ENCODE measurements at places on chromosomes 16 and 17.

DNA sequence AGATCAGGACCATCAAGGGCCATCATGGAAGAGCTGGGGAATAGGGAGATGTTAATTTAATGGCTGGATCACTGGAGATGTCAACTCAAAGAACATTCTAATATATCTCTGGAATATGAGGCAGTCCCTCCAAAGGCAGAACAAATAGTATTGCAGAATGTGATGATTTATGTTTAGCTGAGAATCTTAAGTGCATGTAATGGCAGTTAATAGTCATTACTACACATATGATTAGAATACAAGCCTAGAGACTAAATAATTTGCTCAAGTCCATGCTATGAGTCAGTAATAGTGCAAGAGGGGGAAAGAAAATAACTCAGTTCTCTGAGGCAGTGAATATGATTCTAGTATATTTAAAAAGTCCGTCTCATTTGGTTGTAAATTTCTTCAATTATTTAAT, 32.3 kb downstream of the SNTB2 start:
- no peak for DNase-seq

GRCh38 chr17:61699694-61700093, 108.7 kb upstream of the NACA2 start:
- no peak for DNase-seq

DNA sequence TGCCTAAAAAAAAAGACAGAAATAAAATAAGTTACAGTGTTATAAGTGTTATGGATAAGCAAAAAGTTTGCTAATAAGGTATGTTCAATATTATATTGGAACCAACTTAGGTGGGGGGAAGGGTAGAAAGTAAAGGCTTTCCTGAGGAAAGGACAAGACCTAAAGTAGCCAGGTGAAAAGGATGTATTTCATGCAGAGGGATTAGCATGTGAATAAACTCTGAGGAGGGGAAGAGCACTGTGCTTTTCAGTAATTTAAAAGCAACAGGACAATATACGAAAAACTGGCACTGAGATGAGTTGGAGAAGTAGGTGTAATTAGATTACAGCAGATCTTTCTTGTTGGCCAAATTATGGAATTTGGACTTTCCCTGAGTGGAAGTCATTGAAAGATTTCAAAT, 7.6 kb downstream of the TOP2A start:
- DNase-seq, result no peak

GRCh38 chr16:1770328-1771187, 785 bp downstream of the NME3 start:
- DNase-seq, result peak; percentile 17

GRCh38 chr17:75105126-75106080, 4.4 kb upstream of the ARMC7 start:
- DNase-seq, result no peak

- no peak for DNase-seq
Measured at GRCh38 chr16:64615630-64616280, 506.1 kb downstream of the CDH11 start.

GRCh38 chr16:48099455-48099854, 56.3 kb downstream of the ABCC12 start:
- DNase-seq, result no peak

GRCh38 chr17:61007980-61008379, 330.3 kb downstream of the BCAS3 start:
- DNase-seq, result no peak

DNA sequence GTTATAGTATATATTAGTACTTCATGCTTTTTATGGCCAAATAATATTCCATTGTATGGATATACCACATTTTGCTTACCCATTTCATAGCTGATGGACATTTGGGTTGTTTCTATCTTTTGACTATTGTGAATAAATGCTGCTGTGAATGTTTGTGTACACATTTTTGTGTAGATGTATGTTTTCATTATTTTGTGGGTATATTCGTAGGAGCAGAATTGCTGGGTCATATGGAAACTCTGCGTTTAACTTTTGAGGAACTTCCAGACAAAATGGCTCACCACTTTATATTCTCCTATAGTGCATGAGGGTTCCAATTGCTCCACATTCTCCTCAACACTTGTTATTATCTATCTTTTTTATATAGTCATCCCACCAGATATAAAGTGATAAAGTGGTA, 88.6 kb downstream of the CCT6B start:
- no peak for DNase-seq

GRCh38 chr16:17515421-17516210, 44.9 kb upstream of the XYLT1 start:
- DNase-seq, result no peak

DNA sequence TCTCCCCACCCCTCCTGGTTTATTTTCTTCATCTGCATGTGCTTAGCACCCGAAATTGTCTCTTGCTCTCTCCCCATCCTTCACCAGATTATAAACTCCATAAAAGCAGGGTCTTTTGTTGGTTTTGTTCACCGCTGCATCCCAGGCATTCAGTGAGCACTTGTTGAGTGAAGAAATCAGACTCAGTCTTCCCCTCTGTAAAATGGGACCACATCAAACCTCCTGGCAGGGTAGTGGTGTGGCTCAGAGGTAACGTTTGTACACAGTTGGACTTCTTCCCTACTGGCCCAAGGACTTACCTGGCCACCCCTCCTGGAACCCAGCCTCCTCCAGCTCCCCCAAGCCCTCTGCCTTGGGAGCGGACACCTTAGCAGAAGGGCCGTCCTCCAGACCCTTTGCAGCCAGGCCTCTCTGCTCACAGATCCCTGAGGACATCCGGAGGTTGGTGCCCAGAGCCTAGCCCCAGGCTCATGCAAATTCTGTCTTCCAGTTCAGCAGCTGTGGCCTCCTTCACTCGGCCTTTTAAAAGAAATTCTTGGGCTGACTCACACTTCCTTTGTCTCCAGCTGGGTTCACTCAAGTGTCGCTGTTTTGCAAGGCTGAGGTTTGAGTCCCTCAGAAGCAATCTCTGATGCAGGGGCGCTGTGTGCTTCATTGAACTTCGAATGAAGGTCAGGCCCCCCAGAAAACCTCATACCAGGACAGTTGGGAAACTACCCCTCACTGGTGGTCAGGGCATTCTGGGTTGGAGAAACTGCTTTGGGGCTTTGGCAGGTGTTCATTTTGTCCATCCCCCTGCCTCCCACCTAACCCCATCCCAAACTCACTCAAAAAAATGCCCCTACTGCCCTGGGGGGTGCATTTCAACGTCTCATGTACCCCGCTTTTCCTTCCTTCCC, 16.8 kb upstream of the RMI2 start:
- DNase-seq, result no peak

DNA sequence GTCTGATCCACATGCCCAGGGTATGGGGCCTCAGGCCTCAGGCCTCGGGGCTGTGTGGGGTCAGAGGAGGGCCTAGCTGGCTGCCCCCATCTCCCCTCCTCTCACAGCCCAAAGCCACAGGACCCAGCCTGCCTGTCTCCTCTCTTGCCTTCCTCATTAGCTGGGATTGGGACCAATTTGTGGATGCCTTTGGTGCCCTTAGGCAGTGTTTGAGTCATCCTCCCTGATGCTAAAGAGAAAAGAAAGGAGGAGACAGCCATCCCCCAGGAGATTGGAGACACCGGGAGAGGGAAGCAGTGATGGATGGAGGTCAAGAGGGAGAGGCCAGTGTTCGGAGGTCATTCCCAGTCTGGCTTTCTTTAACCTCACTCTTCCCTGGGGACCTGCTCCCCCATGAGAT, 23.3 kb upstream of the NOG start:
- no peak for DNase-seq

DNA sequence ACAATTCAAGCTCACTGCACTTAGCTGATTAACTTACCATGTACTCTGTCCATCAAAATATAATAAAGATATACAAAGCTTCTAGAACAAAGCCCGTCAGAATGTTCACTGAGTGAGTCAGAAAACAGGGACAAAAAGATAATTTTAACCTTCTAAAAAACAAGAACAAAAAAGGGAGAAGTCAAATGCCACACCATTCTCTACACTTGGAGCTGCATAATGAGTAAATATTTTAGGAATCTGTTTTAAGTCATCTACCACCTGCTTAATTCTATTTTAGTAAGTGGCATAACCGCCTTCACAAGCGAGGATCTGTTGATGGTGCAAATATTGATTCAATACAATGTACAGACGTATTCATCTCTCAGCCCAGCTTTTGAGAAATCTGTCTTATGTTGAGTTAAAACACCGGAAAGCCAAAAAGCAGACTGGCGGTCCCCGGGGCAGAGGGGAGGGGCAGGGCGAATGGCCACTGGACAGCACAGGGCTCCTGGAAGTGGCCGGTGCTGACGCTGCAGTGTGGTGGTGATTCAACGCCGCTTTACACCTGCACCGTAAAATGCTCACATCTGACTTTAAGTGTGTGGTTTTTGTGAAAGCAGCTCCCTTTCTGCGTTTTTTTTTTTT, 20.1 kb downstream of the RAB40B start:
- no peak for DNase-seq

DNA sequence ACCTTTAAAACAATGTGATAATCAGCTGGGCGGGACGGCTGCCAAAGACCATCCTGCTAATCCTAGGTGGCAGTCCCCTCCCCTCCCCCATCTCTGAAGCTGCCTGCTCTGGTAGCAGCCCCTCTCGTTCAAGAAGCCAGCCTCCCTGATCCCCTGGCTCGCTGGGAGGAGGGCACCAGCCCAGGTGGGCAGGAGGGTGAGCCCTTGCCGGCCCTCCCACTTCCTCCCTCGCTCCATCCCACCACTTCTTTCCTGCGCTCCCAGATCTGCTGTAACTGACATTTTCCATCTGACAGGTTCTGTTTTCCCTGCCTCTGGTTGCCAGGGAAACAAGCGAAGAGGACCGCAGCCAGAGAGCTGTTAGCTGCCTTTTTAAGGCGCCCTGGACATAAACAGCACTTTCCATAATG, 155.7 kb upstream of the TNRC6C start:
- no peak for DNase-seq

GRCh38 chr16:68346892-68347480, 36.2 kb downstream of the PRMT7 start:
- DNase-seq, result no peak

- no peak for DNase-seq
Measured at GRCh38 chr17:7177954-7178477, 1.2 kb downstream of the ASGR1 start.

GRCh38 chr16:1257561-1258224, 1.8 kb downstream of the TPSD1 start:
- no peak for DNase-seq

GRCh38 chr16:86998196-86999001, 318.8 kb downstream of the C16orf95 start:
- DNase-seq, result no peak

GRCh38 chr16:9079430-9079812, 12.0 kb upstream of the HAPSTR1 start:
- no peak for DNase-seq

DNA sequence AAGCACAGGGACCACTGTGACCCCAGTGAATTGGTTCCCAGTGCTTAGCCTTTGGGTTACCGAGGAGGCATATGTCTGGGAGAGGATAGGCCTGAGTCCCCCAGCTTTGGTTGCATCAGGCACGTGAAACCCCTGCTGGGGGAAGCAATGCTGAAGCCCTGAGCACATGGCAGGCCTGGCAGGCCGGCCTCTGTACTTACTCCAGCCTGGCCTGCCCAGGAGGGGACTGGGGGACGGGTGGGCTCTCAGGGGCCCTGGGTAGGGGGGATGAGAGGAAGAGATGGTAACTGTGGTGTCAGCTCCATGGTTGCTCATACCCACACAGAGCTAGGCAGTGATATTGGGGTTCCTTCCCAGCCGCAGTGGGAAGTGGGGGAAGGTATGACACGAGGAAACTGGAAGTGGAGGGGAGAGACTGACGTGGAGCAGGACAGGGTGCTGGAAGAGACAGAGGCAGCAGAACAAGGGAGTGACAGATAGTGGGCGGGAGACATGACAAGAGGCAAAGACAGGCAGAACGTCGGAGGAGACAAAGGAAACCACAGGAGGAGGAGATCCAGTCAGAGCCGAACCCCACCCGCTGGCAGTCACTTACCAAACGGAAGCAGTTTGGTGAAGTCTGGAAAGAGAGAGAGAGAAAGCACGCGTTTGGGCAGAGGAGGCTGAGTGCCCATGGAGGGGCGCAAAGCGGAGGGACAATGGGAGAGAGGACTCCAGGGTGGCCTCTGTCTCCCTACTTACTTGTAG, 9.1 kb downstream of the TMEM208 start:
- peak; percentile 36 for DNase-seq

DNA sequence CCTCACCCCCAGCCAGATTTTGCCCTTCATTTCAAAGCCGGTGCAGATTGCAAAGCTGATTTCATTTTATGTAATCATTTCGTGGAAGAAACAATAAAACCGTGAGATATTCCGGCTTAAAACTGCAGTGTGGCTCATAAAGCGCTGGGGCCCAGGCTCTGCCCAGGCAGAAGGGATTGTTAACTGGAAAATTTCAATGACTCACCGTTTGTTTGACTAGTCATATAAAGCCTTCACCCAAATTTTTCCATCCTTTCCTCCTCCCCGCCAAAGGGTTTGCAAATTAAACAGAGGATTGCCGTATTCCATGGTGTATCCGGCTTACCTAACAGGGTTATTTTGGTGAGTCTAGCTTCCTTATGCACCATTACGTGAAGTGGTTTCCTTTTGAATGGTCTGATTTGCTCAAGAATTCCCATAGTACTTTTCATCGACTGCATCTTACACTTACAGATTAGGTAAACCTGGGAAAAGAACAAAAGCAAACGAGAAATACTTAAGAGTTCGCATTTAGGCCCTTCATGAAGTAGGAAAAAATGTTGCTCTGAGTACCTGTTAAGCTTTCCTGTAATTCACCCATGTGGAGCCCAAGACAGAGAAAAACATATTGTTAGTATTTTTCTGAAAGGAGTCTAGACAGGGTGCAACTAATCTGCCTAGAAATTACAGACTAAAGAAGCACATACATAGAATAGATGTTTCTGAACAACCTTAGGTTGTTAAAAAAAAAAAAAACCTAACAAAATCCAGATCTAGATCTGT, 949 bp upstream of the GSPT1 start:
- no peak for DNase-seq

DNA sequence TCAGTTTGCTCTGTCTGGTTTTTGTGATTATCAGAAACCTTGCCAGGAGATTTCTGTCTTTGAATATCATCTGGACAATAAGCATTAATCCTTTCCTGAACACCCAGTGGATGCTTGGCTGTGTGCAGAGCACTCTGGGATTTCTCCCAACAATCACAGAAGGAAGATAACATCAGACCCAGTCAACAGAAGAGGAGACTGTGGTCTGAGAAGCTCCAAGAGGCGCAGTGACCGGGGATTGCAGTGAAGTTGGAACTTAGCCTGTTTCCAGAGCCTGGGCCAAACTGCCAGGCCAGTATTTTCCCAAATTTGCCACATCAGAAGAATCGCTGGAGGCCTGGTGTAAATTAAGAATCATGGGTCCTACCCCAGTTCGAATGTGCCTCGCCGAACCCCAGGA, 264.7 kb downstream of the C16orf95 start:
- DNase-seq, result no peak

DNA sequence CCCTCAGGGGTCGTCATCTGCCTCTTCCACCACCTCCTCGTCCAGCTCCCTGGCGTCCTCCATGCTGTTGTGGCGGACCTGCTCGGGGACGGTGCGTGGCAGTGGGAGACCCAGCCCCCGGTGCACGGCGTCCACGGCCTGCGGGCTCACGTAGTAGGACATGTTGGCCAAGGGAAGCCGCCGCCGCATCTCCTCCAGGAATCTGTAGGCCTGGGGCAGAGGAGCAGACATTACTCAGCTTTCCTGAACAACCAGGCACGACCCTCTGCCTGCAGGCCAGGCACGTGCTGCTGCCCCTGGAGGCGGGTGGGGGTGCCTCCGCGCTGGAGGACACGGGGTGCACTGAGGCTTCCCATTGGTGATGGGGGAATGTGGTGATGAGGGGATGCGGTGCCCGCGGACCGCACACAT, 17.8 kb downstream of the TELO2 start:
- DNase-seq, result no peak

GRCh38 chr16:739560-740458, 988 bp downstream of the CIAO3 start:
- no peak for DNase-seq

- no peak for DNase-seq
Measured at GRCh38 chr17:44992242-44992939, 24.3 kb upstream of the C1QL1 start.
